Psoas muscle (tissue), 8 donors: ENCODE measurements at places on chromosomes 6 and 20. TPM values are rescaled to one million over a fixed set of nuclear protein-coding genes. Genes with fewer than 3 reads are reported as not detected.

DNA sequence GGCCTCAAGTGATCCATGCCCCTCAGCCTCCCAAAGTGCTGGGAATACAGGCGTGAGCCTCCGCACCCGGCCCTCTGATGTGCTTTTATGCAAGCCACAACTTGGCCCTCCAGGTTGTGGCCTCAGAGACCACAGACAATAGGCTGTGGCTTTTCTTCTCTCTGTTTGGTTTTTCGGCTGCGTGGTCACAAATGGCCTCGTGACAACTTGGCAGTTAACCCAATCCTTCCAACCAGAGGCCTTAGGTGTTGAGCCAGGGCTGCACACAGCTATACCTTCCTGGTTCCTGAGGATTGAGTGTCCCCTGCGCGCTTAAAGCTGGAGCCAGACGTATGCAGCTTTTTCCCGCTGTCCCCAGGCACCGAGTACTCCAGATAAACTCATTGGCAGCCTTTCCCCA, 6.3 kb upstream of the TGM3 start:
- no peaks in the 10 kb centered on the region for H3K4me1 ChIP-seq
- no peak for DNase-seq
- H3K27ac ChIP-seq = no peak overlapping the region
- peaks cover 3% of the 10 kb centered on the region for H3K27me3 ChIP-seq
- H3K4me3 ChIP-seq = no peak overlapping the region

- H3K4me3 ChIP-seq = no peak overlapping the region
- H3K36me3 ChIP-seq = no peaks in the 10 kb centered on the region
- H3K27ac ChIP-seq = no peak overlapping the region
- no peak for DNase-seq
Measured at GRCh38 chr6:112309244-112309643, 37.9 kb upstream of the RFPL4B start.

GRCh38 chr6:43113431-43114260, 37.5 kb downstream of the PTK7 start:
- no peaks in the 10 kb centered on the region for H3K36me3 ChIP-seq
- no peak overlapping the region for H3K27ac ChIP-seq
- no peak overlapping the region for H3K4me3 ChIP-seq
- H3K27me3 ChIP-seq = no peaks in the 10 kb centered on the region
- DNase-seq = no peak

DNA sequence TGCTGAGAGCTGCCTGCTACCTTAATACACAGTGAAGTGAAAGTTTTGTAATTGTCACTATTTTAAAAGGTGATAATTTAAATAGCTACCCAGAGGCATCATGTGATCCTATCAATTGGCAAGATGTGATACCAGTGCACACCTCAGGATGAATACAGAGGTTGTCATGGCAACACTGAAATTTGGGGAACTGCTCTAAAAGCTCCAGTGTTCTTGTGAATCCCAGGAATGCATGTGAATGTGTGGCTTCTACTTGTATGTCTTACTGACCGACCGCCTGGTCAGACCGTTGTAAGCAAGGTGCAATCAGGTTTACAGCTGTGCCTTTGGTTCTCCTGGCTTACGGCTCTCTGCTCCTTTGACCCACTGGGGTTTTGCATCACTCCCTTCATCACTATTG, 146.3 kb upstream of the GJE1 start:
- no peaks in the 10 kb centered on the region for H3K27me3 ChIP-seq
- H3K4me1 ChIP-seq = no peaks in the 10 kb centered on the region
- no peak overlapping the region for H3K4me3 ChIP-seq
- H3K36me3 ChIP-seq = no peaks in the 10 kb centered on the region
- H3K27ac ChIP-seq = no peak overlapping the region
- no peak for DNase-seq

- H3K36me3 ChIP-seq = no peaks in the 10 kb centered on the region
- DNase-seq = no peak
- H3K27me3 ChIP-seq = no peaks in the 10 kb centered on the region
Measured at GRCh38 chr6:134551245-134551960, 233.5 kb upstream of the SGK1 start.

GRCh38 chr20:25280051-25280573, 32.2 kb downstream of the PYGB start:
- DNase-seq = peak; percentile 9
- no peak overlapping the region for H3K27ac ChIP-seq
- no peak overlapping the region for H3K4me3 ChIP-seq
- no peaks in the 10 kb centered on the region for H3K27me3 ChIP-seq
- peaks cover 78% of the 10 kb centered on the region for H3K36me3 ChIP-seq
- peaks cover 3% of the 10 kb centered on the region for H3K4me1 ChIP-seq

DNA sequence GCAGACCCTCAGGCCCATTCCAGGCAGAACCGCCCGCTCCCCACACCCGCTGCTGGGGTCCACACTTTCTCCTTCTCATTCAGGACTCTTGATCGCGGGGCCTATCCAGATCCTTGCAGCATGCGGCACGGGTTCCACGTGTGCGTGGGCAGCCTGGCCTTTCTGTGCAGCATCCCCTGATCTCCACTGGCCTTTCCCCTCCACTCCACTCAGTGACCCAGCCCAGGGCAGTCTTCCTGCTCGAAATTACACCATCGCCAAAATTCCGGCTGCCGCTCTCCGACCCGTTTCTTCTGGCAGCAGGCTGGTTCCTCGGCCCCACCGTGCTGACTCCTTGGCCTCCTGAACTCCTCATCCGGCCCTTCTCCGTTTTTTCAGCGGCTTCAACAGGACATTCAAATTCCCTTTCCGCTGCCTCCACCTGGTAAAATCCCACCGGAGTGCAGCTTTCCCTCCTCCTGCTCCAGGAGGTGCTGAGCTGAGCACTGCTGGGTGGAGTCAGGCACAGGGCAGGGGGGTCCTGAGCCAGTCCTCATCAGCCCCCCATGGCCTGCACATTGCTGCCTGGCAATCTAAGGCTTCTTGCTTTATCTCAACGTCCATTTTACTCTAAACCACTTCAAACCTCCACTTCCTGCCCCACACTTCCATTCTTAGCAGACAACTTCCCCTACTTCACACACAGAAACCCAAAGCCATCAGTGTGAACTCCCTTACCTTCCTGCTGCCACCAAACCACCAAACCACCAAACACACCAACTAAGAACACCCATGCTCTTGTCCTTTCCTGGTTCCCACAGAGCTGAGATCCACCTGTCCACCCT, 9.0 kb downstream of the SFT2D1 start:
- no peak overlapping the region for H3K27ac ChIP-seq
- no peak overlapping the region for H3K4me3 ChIP-seq
- H3K27me3 ChIP-seq = no peaks in the 10 kb centered on the region
- H3K4me1 ChIP-seq = peaks cover 4% of the 10 kb centered on the region
- H3K36me3 ChIP-seq = peaks cover 33% of the 10 kb centered on the region
- no peak for DNase-seq

GRCh38 chr6:29479560-29479959, 8.2 kb downstream of the MAS1L start:
- H3K4me1 ChIP-seq = no peaks in the 10 kb centered on the region
- no peak for DNase-seq
- H3K27ac ChIP-seq = no peak overlapping the region
- H3K4me3 ChIP-seq = no peak overlapping the region
- no peaks in the 10 kb centered on the region for H3K36me3 ChIP-seq

DNA sequence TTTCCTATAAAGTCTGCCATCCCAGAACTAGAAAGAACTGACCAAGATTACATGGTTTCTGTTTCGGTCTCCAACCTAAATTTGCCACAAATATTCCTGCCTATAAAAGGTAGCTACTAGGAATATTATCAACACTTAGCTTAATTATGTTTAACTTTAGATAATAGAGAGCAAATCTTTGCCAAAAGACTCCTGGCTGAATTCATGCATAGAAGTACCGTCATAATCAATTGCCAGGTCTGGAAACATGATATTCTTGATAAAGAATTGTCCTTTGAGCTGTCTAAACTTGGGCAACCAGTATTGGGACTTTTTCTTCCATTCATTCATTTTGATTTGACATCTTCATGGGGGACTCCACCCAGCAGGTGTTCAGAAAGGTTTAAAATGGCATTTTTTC, 22.4 kb downstream of the CALHM6 start:
- no peak overlapping the region for H3K4me3 ChIP-seq
- no peak for DNase-seq
- no peaks in the 10 kb centered on the region for H3K36me3 ChIP-seq
- no peaks in the 10 kb centered on the region for H3K4me1 ChIP-seq

GRCh38 chr6:169035385-169036240, 218.0 kb downstream of the THBS2 start:
- no peaks in the 10 kb centered on the region for H3K4me1 ChIP-seq
- no peaks in the 10 kb centered on the region for H3K27me3 ChIP-seq
- H3K27ac ChIP-seq = no peak overlapping the region
- no peak for DNase-seq
- H3K4me3 ChIP-seq = no peak overlapping the region
- H3K36me3 ChIP-seq = no peaks in the 10 kb centered on the region

DNA sequence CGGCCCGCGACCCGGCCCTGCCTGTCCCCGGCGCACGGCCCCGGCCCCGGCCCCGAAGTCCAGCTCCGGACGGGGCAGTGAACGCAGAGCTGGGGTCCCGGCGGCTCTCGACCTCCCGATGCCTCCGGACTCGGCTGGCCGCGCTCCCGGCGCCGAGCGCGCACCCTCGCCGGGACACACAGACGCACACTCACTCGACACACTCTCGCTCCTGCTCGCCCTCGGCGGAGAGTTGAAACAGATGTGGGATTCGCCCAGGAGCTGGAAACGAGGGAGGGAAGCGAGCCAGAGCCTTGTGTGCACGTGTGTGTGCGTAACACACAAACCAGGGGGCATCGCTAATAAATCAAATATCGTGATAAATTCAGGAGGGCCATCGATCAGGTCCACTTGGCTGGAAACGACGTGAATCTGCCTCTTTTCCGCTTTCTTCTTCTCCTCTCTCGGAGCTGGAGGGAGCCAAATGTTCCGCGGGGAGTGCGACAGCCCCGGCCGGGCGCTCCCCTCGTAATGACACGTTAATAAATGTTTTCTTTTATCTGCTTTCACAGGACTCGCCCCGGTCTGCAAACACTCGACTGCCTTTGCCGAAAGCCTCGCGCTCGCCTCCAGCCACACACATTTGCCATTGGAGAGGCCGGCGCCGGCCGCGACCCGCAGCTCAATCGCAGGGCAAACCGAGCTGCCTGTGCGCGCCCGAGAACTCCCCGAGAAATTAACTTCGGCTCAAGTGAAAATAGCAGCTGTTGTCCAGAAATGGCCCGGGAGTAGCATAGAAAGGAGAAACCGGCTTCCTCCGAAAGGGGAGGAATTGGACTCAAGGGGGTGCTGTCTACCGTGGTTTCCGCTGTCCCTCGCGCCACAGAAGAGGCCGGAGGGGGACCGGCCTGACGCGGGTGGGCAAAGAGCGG, 828 bp upstream of the SULF2 start:
- peak overlapping the region; percentile 64 for H3K4me3 ChIP-seq
- peaks cover 4% of the 10 kb centered on the region for H3K4me1 ChIP-seq
- peaks cover 16% of the 10 kb centered on the region for H3K27me3 ChIP-seq
- H3K36me3 ChIP-seq = no peaks in the 10 kb centered on the region

GRCh38 chr20:63822276-63822696, 8.8 kb downstream of the ZBTB46 start:
- H3K36me3 ChIP-seq = no peaks in the 10 kb centered on the region
- H3K4me3 ChIP-seq = no peak overlapping the region

GRCh38 chr6:35725721-35726438, 11.0 kb upstream of the ARMC12 start:
- H3K4me3 ChIP-seq = peak overlapping the region; percentile 37
- DNase-seq = peak; percentile 71
- no peaks in the 10 kb centered on the region for H3K36me3 ChIP-seq
- H3K27ac ChIP-seq = peak overlapping the region; percentile 99

- H3K27me3 ChIP-seq = no peaks in the 10 kb centered on the region
- H3K27ac ChIP-seq = no peak overlapping the region
- H3K4me3 ChIP-seq = no peak overlapping the region
- no peaks in the 10 kb centered on the region for H3K36me3 ChIP-seq
- H3K4me1 ChIP-seq = peaks cover 66% of the 10 kb centered on the region
- no peak for DNase-seq
Measured at GRCh38 chr6:15408758-15409157, 162.9 kb downstream of the JARID2 start.

DNA sequence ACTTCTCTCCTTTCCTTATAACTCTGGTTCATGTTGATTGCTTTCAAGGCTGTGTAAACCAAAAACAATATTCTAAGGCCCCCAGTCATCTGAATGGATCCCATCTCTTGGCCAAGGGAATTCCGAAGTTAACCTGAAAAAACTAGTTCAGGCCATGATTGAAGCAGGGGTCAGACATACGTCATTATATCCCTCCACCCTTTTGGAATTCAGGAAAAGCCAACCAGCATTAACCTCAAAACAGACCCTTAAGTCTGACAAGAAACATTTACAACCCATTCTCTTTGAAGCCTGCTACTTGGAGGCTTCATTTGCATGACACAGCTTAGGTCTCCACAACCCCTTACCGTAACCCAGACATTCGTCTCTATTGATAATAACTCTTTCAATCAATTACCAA, 39.7 kb downstream of the SLC26A8 start:
- no peak overlapping the region for H3K27ac ChIP-seq
- no peak for DNase-seq
- no peak overlapping the region for H3K4me3 ChIP-seq
- no peaks in the 10 kb centered on the region for H3K4me1 ChIP-seq
- H3K36me3 ChIP-seq = no peaks in the 10 kb centered on the region

DNA sequence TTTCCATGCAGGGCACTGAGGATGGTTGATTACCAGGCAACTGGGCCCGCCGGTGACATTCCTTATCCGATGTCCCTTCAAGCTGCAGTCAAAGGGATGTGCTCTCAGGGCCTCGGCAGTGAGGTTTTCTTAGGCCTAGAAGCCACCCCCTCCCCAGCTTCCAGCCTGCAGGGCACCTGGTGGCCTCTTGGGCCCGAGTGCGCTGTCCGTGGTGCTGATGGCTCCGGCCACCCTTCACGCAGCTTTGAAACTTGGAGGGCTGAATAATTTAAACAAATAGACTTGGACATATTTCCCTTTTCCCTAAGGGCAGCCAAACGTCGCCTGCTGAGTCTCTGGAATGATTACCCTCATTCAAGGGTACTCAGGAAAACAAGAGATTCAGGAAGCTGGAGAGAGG, 8.9 kb upstream of the MLN start:
- no peaks in the 10 kb centered on the region for H3K4me1 ChIP-seq
- peaks cover 64% of the 10 kb centered on the region for H3K27me3 ChIP-seq
- DNase-seq = peak; percentile 44
- H3K36me3 ChIP-seq = no peaks in the 10 kb centered on the region
- no peak overlapping the region for H3K27ac ChIP-seq

DNA sequence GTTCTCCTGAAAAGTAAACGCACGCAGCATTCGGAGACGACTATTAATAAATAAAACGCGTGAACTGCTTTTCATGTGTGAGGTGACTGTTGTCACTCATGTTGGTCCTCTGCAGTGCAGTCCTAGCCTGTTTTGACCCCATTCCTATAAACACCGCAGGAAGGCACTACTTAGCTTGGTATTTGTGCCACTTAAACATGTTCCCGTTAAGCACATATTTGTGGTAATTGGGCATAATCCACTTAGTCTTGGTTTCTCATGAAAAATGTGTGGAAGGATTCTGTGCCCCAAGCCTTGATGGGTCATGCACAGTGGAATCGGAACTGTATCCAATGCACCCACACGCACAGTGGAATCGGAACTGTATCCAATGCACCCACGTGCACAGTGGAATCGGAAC, 313.9 kb downstream of the THBS2 start:
- DNase-seq = no peak
- H3K27me3 ChIP-seq = no peaks in the 10 kb centered on the region
- H3K4me1 ChIP-seq = peaks cover 29% of the 10 kb centered on the region
- peak overlapping the region; percentile 36 for H3K4me3 ChIP-seq
- no peak overlapping the region for H3K27ac ChIP-seq
- H3K36me3 ChIP-seq = no peaks in the 10 kb centered on the region

Gene MROH8
- total RNA-seq = 5.5 TPM

Gene SAMD5
- 0.30 TPM for total RNA-seq

Gene OR2H2
- not detected for total RNA-seq

Gene NKX2-4
- total RNA-seq = not detected

Gene PET117
- 13.2 TPM for total RNA-seq

Gene ALDH5A1
- total RNA-seq = 37.0 TPM

Gene PM20D2
- total RNA-seq = 13.5 TPM

Gene ZNF165
- total RNA-seq = 0.14 TPM
